ENCODE measurements at places on chromosomes 13 and 19.

GRCh38 chr13:40261336-40261735 is 405.1 kb downstream of the FOXO1 start:
- no peak for DNase-seq

DNA sequence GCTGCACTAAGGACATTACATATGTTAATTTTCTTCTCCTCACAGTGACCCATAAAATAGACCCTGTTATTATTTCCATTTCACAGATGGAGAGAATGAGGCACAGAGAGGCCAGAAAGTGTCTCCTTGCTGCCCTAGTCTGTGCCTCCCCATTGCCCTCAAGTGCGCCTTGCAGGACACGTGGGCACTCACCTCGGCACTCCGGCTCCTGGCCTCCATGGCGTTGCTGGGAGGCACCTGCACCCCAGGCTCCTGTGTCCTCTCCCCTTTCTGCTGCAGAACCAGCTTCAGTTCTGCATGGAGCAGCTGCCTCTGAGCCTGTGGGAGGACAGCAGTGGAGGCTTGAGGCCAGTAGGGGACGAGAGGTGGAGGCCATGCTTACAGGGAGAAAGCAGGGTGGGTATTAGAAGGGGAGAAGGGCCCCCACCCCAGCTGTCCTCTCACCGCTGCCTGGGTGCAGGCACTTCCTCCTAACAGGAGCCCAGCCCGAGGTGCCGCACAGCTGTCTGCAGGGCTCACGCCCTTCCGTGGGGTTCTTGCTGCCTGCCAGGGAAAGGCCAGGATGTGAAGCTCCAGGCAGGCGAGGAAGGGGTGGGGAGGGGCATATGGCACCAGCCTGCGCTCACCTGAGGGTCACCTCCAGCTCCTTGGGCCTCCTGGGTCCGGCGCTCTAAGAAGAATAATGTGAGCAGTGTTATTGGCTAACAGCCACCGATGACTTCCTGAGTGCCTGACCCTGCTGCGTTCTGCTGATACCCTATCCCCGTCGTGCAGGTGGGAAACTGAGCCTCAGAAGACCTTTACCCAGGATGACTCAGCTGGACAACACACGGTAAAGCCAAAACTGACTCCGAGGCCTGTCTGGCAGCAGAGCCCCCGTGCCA is 5.2 kb downstream of the PRX start:
- DNase-seq, result no peak

- DNase-seq, result no peak
Observed at GRCh38 chr19:55113570-55114039, 3.8 kb downstream of the PPP1R12C start.

GRCh38 chr19:39829702-39830275 is 4.2 kb downstream of the DYRK1B start:
- DNase-seq, result no peak

- DNase-seq, result no peak
Observed at GRCh38 chr13:98462946-98463345, 114.0 kb downstream of the STK24 start.

GRCh38 chr13:57629821-57630235 is 1.7 kb upstream of the PCDH17 start:
- DNase-seq, result peak; percentile 42

DNA sequence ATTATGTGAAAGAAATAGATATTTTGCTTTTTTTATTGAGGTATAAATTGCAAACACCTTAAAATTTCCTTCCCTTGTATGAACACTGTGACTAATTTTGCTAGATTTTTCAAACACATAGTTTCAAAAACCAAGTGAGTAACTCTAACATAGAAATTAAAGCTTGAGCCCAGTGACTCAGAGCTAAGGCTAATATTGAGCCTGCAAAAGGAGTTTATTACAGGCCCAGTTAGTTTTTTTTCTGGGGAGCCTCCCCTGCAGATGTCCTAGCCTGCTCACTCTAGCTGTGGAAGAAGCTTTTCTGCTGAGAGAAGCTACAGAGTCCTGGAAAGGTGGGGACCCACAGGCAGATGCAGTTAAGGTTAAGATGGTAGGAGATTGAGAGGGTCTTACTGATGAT is 3.4 kb downstream of the ZNF430 start:
- DNase-seq, result no peak

DNA sequence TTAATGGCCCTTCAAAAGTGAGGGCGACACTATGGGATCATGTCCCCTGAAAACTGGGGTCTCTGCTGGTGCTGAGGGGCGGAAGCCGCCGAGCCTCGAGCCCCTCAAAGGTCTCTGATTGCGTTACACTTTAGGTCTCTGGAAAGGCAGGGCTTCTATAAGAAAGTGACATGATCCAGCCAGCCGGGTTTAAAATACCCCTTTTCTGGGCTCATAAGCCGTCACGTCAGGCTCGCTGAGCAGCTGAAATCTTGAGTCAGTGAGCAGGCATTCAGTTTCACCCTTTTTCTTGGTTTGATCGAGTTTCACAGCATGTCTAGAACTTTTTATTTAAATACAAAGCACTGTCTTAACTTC is 600 bp upstream of the HMGB1 start:
- peak; percentile 18 for DNase-seq

Measured in stimulated activated CD4-positive, alpha-beta T cell treated with anti-CD3 and anti-CD28 coated beads, Interleukin-2, amount 100 ng/mL, for 24 hours (primary cell).